ENCODE measurements at places on chromosomes 1 and 21.

DNA sequence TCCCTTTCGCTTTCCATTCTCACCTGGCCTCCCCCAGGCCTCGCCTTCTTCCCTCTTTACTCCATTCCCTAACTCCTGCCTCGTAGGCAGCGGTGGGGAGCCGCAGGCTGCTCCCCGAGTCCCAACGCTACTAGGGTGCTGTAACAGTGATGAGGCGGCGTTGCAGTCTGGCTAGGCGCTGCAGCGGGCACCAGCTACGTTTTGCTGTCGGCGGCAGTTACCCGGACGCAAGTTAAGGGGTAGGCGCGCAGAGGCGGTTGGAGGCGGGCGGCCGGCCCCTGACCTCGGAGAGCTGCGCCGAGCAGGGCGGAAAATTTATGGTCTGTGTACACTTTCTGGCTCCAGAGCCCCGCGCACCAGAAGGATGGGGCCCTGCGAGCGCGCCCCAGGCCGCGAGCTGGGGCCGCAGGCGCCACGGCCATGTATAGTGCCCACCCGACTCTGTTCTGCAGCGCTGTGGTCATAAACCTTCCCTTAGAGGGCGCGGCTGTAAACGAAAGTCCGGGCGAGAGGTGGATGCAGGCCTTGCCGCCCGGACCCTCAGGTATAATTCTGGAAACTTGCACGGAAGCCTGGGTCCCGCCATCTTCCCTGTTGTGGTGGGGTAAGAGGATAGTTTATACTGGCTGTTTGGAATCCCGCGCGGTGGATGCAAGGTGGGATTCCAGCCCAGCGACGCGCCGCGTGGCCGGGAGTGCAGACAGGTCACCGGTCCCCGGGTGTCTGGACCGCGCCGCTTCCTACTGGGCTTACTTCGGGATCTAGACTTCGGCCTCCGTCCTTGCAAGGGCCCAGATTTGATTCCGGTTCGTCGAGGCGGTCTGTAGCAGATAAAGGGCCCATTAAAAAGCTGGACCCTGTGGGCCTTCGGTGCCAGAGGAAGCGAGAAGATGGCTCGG, 15.0 kb downstream of the HLX start:
- peak; percentile 30 for DNase-seq

DNA sequence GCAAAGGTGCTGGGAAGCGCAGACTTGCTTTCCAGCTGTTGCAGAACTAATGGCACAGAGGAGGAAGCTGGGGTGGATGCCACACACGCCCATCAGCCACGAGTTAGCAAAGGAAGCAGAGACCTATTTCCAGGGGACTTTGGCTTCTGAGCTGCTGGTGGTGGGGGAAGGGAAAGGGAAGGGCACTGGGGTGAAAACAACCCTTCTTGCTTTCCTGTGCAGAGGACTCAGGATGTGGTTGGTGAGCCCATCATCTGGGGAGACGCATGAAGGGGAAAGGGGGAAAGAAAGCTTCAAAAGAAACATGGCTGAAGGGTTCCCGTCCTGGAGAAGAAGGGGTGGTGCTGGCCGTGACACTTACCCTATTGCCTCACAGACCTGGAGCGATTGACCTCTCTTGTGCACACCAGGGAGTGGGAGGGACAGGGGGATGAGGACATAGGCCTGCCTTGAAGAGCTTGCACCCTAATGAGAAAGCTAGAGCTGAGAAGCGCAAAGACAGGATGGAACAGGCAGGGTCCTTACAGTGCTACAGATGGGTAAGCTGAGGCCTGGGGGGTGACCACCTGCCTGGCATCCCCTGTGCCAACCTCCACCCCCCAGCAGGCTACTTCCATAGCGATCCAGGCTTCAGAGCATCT, 140.8 kb upstream of the RAB4A start:
- DNase-seq, result no peak

GRCh38 chr1:157399343-157399983, 152.9 kb downstream of the FCRL5 start:
- DNase-seq, result no peak

- peak; percentile 58 for DNase-seq
Observed at GRCh38 chr21:16535102-16535422, 805.3 kb downstream of the USP25 start.

DNA sequence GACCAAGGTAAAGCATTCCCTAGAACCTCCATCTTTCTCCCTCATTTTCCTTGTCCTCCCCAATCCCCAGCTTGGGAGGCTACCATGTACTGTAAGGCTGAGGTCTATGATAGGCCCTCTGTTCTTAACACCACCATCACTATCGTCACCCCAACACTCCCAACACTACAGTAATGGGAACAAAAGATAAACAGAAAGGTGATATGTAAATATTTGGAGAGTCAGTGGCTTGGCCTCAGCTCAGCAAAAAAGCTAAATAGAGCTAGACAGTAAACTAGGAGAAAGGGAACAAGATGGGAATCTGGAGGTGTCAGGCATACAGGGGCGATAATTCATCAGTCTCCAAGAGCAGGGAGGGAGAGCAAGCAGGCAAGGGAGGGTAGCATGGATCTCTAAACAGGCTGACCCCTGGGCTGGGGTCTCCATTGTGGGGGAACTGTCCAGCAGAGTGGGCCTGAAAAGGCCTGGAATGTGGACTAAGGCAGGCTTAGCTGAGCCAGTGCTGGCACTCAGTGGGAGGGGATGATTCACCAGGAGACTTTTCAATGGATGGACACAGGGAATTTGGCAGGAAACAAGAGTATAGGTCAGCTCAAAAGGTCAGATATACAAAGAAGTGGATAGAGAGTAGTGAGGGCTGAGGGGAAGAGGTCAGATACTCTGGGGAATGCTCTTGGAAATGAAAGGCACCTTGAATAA, 6.7 kb downstream of the WNT2B start:
- DNase-seq, result no peak

DNA sequence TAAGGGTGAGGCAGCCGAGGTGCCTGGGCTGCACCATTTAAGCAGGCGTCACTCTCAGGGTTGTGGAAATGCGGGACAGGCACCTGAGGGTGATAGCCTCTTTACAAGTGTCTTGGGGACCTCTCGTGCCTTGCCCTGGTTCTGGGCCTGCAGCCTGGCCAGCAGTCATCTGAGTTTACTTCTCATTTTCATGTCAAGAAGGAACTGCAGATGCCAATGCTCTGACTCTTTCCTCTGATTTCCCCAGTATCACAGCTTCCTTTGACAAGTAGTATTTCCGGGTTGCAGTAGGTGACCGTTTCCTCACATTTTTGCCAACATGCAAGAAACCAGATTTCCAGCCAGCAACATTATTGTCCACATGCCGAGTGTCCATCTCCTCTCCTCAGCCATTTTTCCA, 286.9 kb downstream of the DISC1 start:
- no peak for DNase-seq

DNA sequence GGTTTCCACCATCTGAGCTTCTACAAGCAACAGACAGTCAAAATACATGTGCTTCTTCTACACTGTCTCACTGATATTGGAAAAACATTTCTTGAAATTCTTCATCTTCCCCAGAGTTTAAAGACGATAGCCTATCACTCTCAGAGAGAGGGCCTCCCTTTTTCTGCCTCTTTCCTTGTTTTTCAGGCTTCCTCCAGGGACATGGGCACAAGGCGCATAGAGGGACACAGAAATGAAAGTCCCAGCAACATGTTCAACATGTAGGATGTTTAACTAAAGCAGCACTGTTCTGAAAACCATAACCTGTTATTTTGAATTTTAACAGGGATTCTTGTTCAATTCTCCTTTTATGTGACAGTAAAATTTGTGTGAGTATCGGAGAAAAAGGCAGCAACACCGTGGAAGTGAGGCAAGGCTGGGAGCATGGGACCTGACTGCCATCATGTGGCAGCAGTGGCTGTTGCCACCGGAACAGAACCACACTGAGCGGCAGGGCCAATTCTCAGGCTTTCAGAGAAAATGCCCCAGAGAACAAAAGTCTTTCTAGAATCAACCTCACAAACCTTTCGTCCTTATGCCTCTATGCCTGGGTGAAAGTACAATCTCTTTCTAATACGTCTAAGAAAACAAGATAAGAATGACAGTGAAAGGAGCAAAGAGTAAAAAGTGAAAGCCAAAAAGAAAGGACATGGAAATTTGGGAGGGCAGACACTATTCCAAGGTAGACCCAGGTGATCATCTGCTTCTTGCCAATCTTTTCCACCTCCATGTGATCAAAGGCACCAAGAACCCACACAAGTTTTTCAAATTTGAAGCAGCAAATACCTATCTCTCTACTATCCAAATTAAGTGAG, 54.5 kb downstream of the PCNX2 start:
- peak; percentile 87 for DNase-seq

DNA sequence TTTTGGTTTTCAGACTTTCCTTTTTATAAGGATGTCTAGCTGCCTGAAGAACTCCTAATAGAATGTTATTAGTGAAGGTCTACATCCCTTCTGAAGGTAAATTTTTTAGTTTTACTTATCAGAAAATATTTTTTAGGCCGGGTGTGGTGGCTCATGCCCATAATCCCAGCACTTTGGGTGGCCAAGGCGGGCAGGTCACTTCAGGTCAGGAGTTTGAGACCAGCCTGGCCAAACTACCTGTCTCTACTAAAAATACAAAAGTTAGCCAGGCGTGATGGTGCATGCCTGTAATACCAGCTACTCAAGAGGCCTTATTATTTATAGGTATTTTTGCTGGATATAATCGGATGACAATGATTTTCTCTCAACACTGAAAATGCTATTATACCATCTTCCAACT, 181.9 kb upstream of the KCNK2 start:
- DNase-seq, result no peak

All from D341Med (cell line).